ENCODE measurements at places on chromosomes 16 and 17.

- DNase-seq: no peak
These were observed 56.7 kb upstream of the MED9 start for GRCh38 chr17:17420082-17420481.

GRCh38 chr16:51152691-51153576 lies 1.9 kb upstream of the SALL1 start:
- no peak for DNase-seq

- DNase-seq: no peak
These were observed 28.6 kb upstream of the SSTR5 start for GRCh38 chr16:1043881-1044451.

DNA sequence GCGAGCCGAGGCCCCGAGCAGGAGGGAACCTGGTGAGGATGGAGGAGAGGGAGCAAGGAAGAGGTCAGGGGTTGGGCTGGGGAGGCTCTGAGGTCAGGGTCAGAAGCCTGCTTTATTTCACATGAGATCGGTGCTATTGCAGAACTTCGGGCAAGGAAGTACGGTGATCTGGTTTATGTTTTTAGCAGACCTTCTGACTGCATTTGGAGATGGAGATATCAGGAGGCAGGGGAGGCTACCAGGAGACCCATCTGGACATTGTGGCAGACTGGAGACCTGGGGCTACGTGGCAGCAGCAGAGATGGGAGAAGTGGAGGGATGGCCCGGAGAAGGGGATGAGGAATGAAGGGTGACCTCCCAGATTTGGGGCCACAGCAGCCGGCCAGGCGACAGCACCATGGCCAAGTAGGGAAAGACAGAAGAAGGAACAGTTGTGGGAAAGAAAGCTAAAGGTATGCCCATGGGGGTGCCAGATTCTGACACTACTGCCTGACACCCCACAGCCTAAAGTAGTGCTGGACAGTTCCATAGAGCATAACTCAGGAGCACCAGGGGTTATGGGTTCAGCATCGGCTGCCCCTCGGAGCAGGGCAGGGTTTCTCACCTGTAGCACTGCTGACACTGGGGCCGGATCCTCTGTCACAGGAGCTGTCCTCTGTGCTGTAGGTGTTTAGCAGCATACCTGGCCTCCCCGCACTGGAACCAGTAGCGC lies 7.4 kb downstream of the CACNG4 start:
- no peak for DNase-seq

DNA sequence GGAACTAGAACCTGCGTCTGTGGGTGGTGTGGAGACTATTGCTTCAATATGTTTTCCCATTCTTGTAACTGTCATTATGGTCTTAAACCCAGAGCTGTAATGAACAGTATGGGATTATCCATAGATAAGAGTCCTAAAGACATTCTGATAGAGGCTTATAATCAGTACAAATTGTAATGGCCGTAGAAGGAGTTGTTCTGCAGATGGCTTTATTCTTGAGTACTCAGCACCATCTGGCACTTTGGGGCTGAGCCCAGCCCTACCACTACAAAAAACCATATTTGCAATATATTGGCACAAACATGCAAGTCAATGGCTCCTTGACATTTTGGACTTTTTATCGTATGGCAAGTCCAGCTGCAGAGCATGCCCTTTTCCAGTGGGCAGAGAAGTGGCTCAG lies 150.0 kb downstream of the HS3ST4 start:
- DNase-seq: no peak

- no peak for DNase-seq
These were observed 16.4 kb downstream of the CCL11 start for GRCh38 chr17:34301986-34302385.

- no peak for DNase-seq
These were observed 162.5 kb downstream of the MAF start for GRCh38 chr16:79437764-79438751.

- no peak for DNase-seq
These were observed 11.7 kb downstream of the PECAM1 start for GRCh38 chr17:64378890-64379354.

DNA sequence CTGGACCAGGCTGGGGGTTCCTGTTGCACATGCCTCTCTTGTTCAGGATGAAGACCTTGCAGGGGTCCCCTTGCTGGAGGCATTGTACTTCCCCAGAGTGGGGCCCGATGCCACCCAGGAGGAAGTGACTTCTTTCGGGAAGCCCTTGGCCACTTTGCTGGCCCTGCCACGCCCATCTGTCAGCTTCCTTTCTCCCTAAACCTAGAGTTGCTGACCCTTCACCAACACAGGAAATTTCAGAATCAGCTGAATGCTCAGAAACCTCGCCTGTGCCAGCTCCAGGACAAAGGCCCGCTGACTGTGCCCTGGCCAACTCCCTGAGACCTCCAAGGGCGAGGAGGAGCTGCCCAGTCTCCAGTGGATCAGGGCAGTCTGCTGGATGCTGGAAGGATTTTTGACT lies 26.7 kb downstream of the WNT9B start:
- no peak for DNase-seq

- DNase-seq: no peak
These were observed 147.4 kb upstream of the TBX2 start for GRCh38 chr17:61251939-61252865.

- no peak for DNase-seq
These were observed 146.1 kb upstream of the TOM1L1 start for GRCh38 chr17:54754560-54754959.

DNA sequence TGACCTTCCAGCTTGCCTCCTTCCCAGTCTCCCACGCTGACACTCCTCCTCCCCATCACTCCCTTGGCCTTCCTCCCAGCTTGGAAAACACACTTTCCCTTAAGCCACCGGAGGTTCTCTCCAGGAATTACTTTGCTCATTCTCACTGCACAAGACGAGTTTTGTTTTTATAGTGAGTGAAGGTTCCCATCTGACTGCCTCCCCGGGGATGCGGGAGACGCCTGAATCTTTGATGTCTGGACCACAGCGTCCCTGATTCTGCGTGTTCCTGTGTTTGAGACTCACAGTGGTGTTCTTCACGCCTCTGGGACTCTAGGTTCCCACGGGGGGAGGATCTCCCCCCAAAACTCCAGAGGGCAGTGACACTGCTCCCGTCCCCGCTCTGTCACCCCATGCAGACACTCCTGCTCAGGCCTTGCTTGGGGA lies 2.0 kb downstream of the DNAI2 start:
- no peak for DNase-seq

DNA sequence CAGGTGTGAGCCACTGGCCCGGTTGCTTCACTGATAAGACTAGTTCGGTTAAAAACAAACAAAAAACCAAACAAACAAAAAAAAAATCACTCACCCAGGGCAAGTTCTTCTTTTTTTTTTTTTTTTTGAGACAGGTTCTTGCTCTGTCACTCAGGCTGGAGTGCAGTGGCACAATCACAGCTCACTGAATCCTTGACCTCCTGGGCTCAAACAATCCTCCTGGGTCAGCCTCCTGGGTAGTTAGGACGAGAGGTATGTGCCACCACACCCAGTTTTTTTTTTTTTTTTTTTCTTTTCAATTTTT lies 119.5 kb upstream of the CORO6 start:
- no peak for DNase-seq

GRCh38 chr16:49587511-49587910 lies 213.9 kb downstream of the C16orf78 start:
- DNase-seq: no peak

DNA sequence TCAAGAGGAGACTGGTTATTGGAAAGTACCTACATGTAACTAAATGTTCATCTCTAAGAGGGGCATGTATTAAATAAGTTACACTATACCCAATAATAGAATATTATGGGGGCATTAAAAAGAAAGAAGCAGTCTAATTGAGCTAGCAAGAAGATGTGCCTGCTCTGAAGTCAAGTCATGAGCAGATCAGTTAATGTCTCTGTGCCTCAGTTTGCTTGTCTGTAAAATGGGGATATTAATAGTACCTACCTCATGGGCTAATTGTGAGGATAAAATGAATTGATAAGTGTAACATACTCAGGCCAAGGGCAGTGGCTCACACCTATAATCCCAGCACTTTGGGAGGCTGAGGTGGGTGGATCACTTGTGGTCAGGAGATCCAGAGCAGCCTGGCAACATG lies 3.0 kb downstream of the CNGB1 start:
- no peak for DNase-seq

GRCh38 chr17:40854175-40854814 lies 12.7 kb downstream of the KRT12 start:
- no peak for DNase-seq

- DNase-seq: no peak
These were observed 9.6 kb downstream of the G6PC3 start for GRCh38 chr17:44079877-44080821.

- peak; percentile 56 for DNase-seq
These were observed 3.3 kb upstream of the TRARG1 start for GRCh38 chr17:1275962-1276736.

DNA sequence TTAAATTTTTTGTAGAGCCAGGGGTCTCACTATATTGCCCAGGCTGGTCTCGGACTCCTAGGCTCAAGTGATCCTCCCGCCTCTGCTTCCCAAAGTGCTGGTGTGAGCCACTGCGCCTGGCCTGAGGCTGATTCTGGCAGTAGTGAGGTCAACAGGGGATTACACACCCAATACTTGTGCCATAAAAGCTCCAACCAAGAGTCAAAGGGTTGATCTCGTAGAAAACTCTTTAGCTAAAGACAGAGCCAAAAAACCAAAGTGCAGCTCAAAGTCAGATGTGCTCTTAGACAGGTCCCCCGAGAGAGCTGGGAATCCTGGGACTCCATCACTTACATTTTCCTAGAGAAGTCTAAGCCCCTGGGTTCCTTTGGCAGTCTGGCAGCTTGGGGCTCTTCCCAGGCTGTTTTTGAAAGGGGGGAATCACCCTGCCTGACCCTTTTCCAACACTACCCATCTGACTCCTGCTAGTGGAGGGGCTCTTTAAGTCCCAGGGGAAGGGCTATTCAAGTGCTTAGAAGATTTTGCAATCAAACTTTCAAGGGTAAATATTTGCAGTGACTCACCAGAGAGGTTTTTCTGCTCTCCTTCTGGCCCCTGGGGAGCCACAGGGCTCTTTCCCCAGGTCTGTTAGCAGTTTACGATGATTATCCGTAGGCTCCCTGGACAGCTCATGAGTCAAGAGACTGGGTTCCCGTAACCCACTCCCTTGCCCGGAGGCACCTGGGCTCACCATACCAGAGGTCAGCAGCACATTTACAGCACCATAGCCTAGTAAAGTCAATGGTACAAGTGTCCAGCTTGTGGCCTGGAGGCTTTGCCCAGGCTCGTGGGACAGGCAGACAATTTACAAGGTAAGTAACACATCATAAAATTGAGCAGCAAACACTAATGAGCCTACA lies 408.7 kb downstream of the SLC39A11 start:
- DNase-seq: no peak

- DNase-seq: no peak
These were observed 6.0 kb downstream of the PRKAR1A start for GRCh38 chr17:68518063-68518815.

- DNase-seq: no peak
These were observed 44.7 kb upstream of the DNAH17 start for GRCh38 chr17:78621720-78622490.

DNA sequence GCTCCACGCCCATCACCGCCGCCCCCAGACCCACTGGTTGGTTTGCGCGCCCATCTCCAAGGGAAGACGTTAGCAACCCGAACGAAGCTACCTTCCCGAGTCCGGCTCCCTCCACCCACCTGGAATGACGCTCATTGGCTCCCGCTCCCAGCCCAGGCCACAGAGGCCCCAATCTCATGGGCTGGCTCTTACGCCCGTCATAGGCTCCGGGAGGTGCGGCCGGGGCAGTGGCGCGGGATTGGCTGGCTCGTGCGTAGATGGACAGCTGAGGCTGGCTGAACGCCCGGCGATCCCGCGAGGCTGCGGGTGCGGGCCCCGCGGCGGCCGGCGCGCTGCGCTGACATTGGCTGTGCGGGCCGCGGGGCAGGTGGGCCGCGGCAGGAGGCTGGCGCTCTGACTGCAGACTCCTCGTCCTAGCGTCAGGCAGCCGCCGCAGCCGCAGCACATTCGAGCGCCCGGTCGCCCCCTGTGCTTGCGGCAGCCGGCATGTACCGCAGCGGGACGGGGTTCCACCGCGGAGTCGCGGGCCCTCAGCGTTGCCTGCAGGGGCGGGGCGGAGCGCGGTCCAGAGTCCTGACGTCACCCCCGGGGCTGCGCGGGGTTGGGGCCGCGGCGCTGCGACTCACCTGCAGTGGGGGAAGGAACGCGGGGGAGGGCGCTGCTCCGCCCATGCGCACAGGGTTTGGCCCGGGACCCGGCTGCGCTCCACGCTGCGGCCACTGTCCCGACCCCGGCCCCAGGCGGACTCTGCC lies 453 bp upstream of the MYH10 start:
- DNase-seq: peak; percentile 89

DNA sequence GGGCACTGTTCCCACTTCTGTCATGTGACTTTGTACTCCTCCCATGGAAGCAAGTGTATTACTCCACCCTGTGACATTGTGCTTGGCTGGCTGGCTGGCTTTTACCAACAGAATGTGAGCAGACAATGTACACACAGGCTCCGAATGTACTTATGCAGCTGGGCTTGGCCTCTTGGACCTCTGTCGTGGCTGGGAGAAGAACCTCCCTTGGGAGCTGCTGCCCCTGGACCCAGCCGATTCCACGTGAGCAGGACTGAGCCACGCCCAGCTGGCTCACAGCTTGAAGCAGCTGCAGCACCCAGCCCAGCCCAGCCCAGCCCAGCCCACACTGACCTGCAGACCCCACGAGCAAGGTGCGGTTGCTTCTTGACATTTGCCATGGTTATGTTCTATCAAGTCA lies 177.5 kb downstream of the RBFOX3 start:
- no peak for DNase-seq

DNA sequence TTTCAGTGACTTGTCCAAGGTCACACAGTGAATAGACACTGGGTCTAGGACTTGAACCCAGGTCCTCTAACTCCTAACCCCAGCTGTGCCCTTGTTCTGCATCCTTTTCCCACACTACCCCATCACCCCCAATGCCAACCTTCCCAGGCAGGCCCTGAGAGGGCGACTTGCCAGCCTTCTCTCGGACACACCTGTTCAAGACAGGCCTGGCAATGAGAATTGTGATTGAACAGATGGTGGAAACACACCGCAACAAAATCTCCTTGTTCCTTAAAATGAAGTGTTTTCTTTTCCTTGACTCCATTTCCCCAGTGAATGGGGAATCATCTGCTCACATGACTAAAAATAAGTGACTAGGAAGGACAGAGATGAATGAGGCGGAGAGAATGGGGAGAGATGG lies 189.5 kb upstream of the ASIC2 start:
- no peak for DNase-seq

- DNase-seq: no peak
These were observed 25.0 kb downstream of the FAM20A start for GRCh38 chr17:68576137-68576536.

DNA sequence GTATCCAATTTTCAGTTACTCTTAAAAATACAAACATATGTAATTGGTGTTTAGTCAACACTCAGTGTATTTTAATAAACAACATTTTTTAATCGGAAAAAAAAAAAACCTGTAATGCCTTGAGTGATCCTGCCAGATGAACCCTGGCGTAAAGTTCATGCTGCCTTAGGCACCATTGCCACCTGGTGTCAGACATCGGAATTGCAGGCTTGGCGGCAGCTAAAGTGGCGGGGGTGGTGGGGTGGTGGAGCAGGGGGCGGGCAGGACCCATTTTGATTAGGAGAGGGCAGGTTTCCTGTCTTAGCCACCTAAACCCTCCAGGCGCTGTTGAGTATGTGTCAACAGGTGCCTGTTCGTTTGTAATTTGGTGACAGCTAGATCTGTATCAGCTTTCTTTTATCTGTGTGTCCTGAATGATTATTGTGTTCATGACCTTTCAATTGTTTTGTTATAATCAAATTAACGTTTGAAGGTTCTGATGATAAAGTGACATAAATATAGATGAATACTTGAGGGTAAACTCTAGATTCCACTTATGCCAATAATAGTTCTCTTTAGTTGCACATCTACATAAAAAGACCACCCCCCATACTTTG lies 588.7 kb downstream of the CDH13 start:
- DNase-seq: peak; percentile 26
